ENCODE measurements at places on chromosomes 7 and 10.

DNA sequence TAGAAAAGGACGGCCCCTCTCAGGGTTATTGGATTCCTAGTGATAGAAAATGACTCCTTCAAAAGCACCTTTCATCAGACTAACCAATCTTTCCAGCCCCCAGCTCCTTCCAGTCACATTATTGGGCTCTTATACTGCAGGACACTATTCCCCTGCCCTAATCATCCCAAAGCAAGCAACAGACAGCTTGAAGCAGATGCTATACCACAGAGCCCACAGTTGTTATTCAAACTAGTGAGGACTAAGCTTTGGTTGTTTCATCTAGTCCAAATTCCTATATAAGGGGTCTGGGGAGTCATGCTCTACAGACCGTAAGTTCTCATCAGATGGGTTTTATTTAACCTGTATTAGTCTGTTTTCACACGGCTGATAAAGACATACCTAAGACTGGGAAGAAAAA, 24.5 kb downstream of the ZC3HAV1L start:
- no peak for DNase-seq

GRCh38 chr10:30798646-30799185, 169.2 kb upstream of the LYZL2 start:
- DNase-seq = no peak

GRCh38 chr7:140189917-140190316, 13.1 kb upstream of the KDM7A start:
- no peak for DNase-seq

GRCh38 chr7:13981070-13981469, 8.4 kb downstream of the ETV1 start:
- DNase-seq = no peak

- no peak for DNase-seq
These were observed 412.1 kb upstream of the CELF2 start for GRCh38 chr10:10605551-10606081.
